Activated CD8-positive, alpha-beta memory T cell treated with anti-CD3 and anti-CD28 coated beads for 48 hours (primary cell): ENCODE measurements at places on chromosomes 5 and 9.

DNA sequence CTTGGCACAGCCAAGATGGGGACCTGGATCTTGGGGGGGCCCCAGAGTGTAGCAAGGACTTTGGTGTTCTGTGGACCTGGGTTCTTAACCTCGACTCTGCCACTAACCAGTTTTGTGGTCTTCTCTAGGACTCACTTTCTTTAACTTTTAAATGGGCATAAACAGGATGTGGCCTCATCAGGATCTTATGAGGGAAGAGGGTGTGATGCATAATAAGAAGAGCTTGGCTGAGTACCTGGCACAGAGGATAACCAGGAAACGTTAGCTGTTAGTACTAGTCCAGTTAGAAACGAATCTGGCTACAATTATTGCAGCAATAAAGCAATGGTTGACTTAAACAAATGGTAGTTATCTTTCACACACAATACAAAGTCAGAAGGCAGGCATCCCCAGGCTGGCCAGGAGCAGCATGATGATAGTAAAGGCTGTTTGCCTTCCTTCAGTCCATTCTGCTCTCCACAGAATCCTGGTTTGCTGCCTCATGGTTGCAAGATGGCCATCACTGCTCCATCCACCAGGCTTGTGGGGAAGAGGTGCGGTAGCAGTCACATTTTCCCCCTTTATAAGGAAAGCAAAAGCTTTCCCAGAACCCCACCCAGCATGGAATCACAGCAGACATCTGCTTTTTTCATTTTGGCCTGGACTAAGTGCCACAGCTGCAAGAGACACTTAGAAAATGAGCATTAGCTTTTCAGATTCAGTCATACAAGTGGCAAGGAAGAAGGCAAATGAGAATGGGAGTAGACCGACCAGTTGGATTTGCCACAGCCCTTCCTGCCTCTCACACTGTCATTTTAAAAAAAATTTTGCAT, 225.0 kb downstream of the AOPEP start:
- no peak for DNase-seq

DNA sequence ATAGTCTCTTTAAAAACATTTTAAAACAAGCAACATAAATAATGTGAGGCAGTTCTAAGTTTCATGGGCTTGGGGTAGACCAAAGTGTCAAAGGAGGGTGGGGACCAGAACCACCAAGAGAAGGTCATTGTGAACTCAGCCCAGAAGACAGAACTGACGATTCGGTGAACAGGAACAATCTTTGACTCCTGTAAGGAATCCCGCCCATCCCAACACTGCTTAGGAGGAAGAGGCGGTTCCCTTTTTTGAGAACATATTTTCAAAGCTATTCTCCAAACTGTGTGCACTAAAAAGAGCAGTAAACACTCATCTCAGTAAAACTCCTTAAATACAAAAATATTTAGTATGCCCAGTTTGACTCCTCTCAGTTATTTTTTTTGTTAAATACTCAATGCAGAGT, 176.5 kb upstream of the TLE4 start:
- DNase-seq = no peak

DNA sequence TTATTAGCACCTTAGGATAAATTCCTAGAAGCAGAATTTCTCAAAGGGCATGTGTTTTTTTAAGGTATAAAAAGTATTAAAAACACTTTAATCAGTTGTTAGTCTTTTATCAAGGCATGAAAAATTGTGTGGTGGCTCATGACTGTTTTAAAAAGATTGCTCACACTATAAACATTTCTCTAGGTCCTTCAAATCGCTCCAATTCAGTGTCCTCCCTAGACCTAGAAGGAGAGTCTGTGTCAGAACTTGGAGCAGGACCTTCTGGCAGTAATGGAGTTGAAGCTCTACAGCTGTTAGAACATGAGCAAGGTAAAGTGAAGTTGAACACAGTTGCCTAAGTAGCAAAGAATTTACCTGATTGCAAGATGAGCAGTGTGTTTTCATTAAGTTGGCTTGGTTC, 62.0 kb downstream of the GAPVD1 start:
- no peak for DNase-seq

DNA sequence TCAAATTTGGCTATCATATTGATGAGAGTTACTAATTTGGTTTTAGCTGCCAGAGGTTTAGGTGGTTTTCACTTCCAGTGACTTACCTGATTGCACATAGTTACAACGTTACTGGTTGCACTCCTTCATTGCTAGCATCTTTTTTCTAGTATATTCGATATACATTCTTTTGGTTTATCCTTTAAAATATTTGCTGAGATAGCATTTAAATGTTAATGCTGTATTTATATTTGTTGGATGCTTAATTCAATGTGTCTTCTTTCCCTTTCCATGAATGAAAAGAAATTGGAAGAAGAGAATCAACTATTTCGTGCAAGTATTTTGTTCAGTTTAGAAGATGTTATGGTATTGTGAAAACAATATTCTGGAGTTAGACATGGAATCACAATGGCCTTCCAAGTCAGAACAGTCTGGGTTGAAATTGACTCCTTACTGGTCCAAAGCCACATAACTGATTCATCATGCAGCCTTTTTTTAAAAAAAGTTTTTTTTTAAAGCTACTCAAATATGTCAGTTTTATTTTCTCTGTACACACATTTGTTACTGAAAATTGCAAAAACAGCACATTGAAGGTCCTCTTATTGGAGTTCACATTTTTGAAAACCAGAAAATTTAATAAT, 2.2 kb downstream of the SPIN1 start:
- no peak for DNase-seq

GRCh38 chr5:94908889-94909480, 290.5 kb downstream of the SLF1 start:
- no peak for DNase-seq

GRCh38 chr9:83933790-83934189, 12.6 kb upstream of the KIF27 start:
- DNase-seq = no peak

DNA sequence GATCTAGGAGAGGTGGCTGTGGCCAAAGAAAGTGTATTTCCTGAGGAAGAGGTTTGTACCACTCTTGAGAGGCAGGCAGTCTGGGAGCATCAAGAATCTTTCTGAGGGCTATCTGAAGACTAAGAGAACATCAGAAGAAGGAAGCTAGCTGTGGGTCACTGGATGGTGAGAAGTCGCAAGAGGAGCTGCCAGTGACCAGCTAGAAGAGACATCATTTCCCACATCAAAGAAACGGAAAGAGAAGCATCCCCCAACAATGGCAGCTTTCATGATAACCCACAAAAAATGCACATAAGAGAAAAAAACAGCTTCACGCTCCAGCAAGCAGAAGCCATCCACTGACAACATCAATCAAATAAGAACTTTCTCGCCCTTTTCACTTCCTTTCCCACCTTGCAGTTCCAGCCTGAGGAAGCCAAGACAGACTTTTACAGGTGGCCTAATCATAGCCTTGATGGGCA, 25.0 kb upstream of the CEP78 start:
- no peak for DNase-seq
